COLO829 (cell line): ENCODE measurements at places on chromosomes 2 and 18.

GRCh38 chr18:28176698-28176947 is 307 bp downstream of the CDH2 start:
- DNase-seq, result no peak

DNA sequence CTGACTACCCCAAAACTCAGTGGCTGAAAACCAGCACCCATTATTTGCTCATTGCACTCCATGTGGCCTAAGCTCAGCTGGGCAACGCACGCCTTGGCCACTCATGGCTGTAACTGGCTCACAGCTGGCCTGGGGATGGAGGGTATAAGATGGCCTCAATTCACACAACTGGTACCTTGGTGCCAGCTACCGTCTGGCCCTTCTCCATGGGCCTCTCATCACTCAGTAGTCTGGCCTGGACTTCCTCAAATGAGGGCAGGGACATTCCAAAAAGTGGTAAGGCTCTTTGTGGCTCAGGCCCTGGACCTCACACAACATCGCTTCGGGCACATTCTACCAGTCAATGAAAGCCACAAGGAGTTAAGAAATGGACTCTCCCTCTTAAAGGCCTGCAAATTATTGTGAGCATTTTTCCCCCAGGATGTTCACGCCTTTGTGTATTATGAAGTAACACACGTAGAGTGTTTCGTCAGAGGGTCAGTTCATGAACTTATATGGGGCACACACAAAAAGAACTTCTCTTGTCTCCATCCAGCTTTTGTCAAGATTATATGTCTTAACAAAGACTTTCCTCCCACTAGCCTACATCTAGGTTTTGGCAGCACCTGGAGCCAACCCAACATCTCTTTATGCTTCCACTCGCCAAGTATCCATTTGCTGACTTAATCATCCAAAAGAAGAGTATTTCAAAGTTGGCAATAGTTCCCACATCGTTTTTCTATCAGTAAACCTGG is 145.2 kb downstream of the CCBE1 start:
- DNase-seq, result no peak

GRCh38 chr2:238389988-238390589 is 36.6 kb upstream of the ASB1 start:
- no peak for DNase-seq

DNA sequence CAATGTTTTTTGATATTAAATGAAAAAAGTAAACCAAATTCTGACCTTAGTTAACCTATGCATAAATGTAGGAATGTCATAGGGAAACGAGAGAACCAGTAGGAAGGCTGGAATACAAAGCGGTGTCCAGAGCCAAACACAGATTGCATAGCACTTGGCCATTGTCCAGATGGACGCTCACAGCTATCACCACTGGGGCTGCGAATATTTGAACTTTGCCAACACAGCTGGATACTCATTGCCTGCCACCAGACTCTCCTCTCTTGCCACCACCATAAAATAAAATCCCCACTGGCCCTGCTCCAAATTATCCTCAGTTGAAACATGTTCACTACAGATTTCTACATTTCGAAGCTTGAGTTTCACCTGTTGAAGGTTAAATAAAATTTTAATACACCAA is 159.3 kb upstream of the GULP1 start:
- DNase-seq, result no peak

GRCh38 chr18:35470435-35470834 is 27.3 kb downstream of the INO80C start:
- no peak for DNase-seq

- DNase-seq, result no peak
Observed at GRCh38 chr2:71864085-71864484, 283.6 kb downstream of the CYP26B1 start.

- peak; percentile 11 for DNase-seq
Observed at GRCh38 chr2:124018890-124019289, 6.2 kb upstream of the CNTNAP5 start.

- no peak for DNase-seq
Observed at GRCh38 chr2:126635281-126635680, 20.7 kb upstream of the GYPC start.

DNA sequence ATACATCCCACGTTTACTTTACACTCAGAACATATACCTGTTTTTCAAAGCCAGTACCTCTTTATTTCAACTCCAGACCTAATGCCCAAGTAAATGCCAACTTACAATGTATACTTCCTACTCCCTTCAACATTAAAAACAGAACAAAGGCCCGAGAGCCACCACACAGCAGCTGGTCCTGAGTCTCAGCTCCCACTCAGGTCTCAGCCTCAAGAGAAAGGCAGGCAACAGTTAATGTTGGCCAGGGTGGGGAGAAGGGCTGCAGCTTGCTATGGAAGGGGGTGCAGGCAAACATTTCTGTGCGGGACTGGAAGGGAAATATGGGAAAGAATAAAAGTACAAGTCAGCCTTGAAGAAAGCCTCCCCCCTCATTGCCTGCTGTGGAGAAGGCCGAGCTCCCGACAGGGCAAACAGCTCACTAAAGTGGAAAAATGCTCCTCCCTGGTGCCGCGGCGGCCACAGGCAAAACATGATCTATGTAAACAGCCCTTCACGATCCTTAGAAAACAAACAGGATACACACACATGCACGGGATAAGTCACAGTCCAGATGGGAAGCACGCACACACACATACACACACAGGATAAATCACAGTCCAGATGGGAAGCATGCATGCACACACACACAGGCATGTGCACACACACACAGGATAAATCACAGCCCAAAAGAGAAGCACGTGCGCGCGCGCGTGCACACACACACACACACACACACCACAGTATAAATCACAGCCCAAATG is 67.4 kb downstream of the ADNP2 start:
- no peak for DNase-seq

DNA sequence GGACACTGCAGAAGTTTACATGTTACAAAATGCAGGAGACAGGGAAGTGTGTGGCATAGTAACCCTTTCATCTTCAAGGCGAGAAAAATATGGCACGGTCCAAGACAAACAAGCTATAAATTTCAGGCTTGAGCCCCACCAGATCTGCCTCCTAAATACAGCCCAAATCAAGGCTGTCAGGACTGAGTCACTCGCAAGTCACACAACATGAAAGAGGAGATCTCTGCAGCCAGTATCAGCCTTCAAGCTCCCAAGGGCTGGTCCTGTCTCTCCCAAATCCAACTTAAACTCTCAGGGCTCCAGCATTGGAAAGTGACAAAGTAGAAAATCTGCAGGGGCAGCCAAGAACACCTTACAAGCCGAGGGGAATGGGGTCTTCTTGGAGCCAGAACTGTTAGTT is 106.3 kb upstream of the GATA6 start:
- DNase-seq, result no peak

GRCh38 chr2:9191041-9191481 is 15.6 kb upstream of the ASAP2 start:
- DNase-seq, result peak; percentile 97

DNA sequence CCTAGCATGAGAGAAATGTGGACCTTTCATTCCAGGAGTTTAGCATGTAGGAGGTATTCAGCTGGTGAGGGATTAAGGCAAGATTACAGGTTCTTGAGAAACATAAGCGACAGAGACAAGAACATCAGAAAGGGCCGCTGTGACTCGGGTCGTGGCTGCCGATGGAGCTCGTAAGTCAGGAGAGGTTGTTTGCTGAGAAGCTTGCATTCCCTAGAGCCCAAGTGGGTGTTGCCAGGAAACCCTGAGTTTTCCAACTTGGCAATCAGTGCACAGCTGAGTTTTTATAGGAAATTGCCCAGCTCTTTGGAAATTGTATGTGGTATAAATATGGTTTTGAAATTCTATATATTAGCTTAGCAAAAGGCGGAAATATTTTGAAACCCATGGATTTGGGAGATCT is 46.4 kb upstream of the CYP1B1 start:
- no peak for DNase-seq

DNA sequence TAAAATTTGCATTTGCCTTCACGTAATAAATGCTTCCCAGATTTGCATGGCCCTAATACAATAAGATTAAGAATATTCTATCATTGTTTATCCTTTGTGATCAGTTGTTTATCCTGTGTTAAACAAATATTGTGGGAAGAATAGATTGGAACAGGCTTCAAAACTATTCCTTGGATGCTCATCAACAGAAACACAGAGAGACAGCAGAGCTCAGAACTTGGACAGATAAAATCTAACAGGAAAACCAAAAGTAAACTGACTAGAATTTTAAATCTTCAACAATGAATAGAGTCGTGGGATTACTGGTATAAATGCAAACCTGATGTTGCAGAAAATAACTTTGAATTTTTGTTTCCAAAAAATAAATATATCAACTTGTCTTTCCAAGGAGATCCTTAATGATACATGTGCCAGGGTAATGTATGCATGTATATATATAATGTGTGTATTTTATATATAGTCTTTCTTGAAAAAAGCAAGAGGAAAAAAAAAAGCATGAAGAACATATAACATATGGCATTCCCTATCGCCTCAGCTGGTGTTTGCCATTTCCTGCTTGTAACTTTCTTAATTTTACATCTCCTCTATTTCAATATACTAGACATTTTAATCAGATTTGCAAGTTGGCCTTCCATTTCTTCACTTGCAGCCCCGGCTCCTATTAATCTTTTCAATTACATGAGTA is 59.9 kb upstream of the TANK start:
- no peak for DNase-seq

GRCh38 chr2:64653109-64654062 is at the start of gene SERTAD2:
Gene SERTAD2 (minus strand): TSS chr2:64653913. CDS start chr2:64636871, 17,042 bp downstream.
- peak; percentile 82 for DNase-seq

GRCh38 chr2:240232961-240233884 is 92.8 kb upstream of the OTOS start:
- peak; percentile 95 for DNase-seq

- no peak for DNase-seq
Observed at GRCh38 chr18:48782381-48782861, 168.3 kb downstream of the SMAD7 start.

DNA sequence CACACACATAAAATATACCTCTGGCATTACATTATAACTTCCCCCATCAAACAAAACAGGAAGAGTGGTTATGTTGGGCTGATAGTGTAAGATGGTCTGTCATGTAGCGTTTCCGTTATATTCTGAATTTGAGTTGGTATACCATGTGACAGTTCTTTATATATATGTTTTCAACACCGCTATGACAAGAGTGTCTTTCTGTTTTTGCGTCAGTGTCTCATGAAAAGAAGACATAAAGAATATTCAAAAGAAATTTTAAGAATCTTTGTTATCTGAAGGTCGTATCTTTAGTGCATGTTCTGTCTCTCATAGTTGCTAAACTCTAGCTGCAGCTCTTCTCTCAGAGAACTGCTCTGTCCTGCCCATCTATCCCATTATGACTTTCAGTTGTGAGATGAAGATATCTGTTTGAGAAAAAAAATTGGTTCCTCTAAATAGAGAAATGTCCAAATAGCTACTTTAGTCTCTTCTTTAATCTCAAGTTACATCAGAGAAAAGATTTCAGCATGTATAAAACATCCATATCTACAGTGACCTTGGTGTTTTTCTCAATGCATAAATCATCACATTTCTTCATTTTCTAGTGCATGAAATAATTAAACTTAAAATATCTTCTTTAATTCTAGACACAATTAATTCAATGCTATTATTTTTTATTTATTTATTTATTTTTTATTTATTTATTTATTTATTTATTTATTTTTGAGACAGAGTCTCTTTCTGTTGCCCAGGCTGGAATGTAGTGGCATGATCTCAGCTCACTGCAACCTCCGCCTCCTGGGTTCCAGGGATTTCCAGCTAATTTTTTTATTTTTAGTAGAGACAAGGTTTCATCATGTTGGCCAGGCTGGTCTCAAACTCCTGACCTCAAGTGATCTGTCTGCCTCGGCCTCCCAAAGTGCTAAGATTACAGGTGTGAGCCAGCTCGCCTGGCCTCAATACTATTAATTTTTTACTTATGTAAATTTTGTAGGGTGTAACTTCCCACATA is 24.3 kb upstream of the PSME4 start:
- DNase-seq, result no peak

DNA sequence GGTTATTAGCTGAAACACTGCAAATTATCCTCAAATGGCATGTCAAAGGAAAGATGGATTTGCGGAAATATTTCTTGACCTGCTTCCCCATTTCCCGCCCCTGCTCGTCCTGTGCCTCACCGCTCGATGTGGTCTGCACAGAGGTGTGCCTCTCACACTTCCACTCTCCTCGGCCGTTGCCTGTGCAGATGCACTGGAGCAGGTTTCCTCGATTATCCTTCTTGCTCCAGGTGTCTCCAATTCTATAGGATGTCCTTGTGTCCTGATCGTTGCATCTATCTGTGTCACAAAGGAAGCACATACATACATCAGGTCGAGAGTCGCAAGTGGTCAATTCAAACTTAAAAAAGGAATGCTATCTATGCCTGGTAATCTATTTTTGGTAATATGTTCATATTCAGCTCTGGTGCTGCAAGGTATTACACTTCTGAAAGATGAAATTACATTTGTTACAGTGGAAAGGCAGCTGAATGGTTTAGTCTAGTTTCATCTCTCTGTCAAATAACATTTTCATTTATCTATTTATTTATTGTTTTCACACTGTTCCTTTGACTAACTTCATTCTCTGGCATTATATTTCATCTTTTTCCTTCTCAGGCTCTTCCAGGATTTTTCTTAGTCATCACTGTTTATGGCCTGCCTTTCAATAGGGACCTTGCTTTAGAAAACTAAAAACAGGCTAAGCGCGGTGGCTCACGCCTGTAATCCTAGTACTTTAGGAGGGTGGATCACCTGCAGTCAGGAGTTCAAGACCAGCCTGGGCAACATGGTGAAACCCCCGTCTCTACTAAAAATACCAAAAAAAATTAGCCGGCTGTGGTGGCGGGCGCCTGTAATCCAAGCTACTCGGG is 7.6 kb downstream of the FN1 start:
- DNase-seq, result no peak

DNA sequence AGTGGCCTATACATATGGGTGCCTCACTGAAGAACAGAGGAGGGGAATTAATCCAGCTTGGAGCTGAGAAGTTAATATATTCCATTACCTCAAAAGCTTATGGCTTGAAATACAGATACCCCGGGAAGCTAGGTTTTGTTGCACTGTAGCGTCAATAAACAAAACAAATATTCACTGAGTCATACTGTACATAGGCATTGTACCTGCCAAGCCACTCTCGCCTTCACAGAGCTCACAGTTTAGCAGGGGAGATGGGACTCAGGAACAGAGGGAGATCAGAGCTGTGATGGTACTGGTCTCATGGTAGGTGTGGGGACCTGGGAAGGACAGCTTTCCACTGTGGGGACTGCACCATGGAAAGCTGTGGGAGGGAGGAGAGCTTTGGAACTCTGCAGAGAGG is 111.2 kb upstream of the ST6GAL2 start:
- DNase-seq, result no peak
